Activated naive CD8-positive, alpha-beta T cell treated with anti-CD3 and anti-CD28 coated beads for 36 hours (primary cell): ENCODE measurements at places on chromosomes 16 and 17.

- no peaks in the 10 kb centered on the region for H3K36me3 ChIP-seq
- no peak within 1 kb of the TSS for H3K4me3 ChIP-seq
- peaks cover 12% of the 10 kb centered on the region for H3K27me3 ChIP-seq
- peak; percentile 46 for DNase-seq
- no peak within 1 kb of the TSS for H3K27ac ChIP-seq
Measured at GRCh38 chr16:22161999-22162655, at the start of gene SDR42E2. Gene SDR42E2 (plus strand): TSS chr16:22162506. CDS start chr16:22165583, 3,077 bp downstream.

GRCh38 chr17:13544765-13545164 lies 57.0 kb downstream of the HS3ST3A1 start:
- peaks cover 25% of the 10 kb centered on the region for H3K27me3 ChIP-seq
- no peak overlapping the region for H3K27ac ChIP-seq
- no peaks in the 10 kb centered on the region for H3K36me3 ChIP-seq
- H3K4me3 ChIP-seq, result no peak overlapping the region

- H3K27ac ChIP-seq, result peak overlapping the region; percentile 100
- peak; percentile 91 for DNase-seq
- H3K27me3 ChIP-seq, result no peaks in the 10 kb centered on the region
- H3K36me3 ChIP-seq, result peaks cover 2% of the 10 kb centered on the region
Measured at GRCh38 chr16:11224894-11225676, 30.9 kb downstream of the SOCS1 start.

GRCh38 chr17:50785946-50786570 lies 18.7 kb upstream of the ANKRD40CL start:
- no peaks in the 10 kb centered on the region for H3K36me3 ChIP-seq
- DNase-seq, result no peak
- H3K4me1 ChIP-seq, result peaks cover 15% of the 10 kb centered on the region
- H3K27ac ChIP-seq, result no peak overlapping the region
- no peak overlapping the region for H3K4me3 ChIP-seq
- H3K27me3 ChIP-seq, result peaks cover 12% of the 10 kb centered on the region

DNA sequence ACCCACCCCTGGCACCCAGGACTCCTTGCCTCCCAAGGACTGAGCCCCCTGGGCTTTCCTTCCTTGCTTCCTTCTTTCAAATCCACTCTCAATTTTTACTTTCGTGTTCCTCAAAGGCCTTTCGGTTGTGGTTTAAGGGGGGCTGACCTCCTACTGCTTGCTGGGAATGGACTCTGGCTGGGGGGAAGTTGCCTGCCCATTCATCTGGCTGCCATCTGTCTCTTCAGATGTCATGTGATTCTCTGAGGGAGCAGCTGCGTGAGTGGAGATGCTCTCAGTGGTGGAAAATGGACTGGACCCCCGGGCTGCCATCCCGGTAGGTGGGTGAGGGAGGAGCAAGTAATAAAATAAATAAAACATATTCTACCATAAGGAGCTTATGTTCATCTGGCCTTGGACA lies 93.8 kb upstream of the RPRML start:
- no peak overlapping the region for H3K4me3 ChIP-seq
- no peak overlapping the region for H3K27ac ChIP-seq
- H3K27me3 ChIP-seq, result no peaks in the 10 kb centered on the region
- H3K36me3 ChIP-seq, result peaks cover 8% of the 10 kb centered on the region
- peaks cover 9% of the 10 kb centered on the region for H3K4me1 ChIP-seq
- no peak for DNase-seq

GRCh38 chr17:65228734-65229620 lies 91.8 kb downstream of the RGS9 start:
- peak overlapping the region; percentile 82 for H3K27ac ChIP-seq
- H3K4me1 ChIP-seq, result peaks cover 25% of the 10 kb centered on the region
- peaks cover 36% of the 10 kb centered on the region for H3K27me3 ChIP-seq
- peaks cover 2% of the 10 kb centered on the region for H3K36me3 ChIP-seq
